Activated naive CD4-positive, alpha-beta T cell treated with anti-CD3 and anti-CD28 coated beads, Interleukin-2, amount 50 U/mL, for 16 hours (primary cell): ENCODE measurements at places on chromosomes 3 and 15.

GRCh38 chr3:41318520-41318919, 119.2 kb downstream of the CTNNB1 start:
- no peak for DNase-seq

GRCh38 chr3:13308380-13308801, 111.7 kb downstream of the NUP210 start:
- DNase-seq = no peak

- DNase-seq = no peak
Observed at GRCh38 chr3:15646851-15647511, 45.4 kb downstream of the BTD start.

GRCh38 chr3:9249273-9250192, at the start of gene SRGAP3:
SRGAP3 (minus strand) TSS chr3:9249646; CDS start chr3:9248951, 695 bp downstream.
- peak; percentile 79 for DNase-seq

DNA sequence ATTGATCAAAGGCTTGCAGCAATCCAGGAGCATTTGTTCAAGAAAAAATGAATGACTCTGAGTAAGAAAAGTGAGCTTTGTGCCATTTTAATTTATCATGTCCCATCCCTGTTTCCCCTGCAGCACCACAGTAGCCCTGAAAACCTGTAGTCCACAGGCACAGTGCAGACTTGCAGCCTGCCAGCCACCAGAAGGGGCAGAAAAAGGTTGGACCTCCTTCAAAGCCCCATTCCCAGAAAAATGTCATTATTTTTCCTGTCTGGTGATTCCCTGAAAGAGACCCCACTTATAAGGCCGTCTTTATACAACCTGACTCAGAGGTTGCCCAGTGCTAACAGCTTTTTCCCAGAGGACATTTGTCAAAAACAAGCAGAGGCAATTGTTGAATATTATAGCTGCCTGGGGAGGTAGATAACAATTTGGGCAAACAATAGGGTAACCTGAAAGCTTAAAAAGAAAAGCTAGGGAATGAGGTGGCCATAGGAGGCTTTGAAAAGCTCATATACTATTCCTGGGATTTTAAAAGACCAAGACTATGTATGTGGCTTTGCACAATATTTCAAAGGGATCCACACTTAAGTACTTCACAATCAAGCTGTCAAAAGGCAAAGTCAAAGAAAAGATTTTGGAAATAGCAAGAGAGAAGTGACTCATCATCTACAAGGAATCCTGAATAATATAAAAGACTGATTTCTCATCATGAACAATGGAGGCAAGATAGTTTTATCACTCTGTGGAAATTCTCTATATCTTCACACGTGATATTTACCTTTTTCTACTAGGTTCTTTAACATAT, 136.8 kb upstream of the PLXNA1 start:
- DNase-seq = no peak

- no peak for DNase-seq
Observed at GRCh38 chr3:151909681-151910405, 36.4 kb downstream of the SUCNR1 start.

- no peak for DNase-seq
Observed at GRCh38 chr15:31065824-31066223, 35.7 kb downstream of the TRPM1 start.

GRCh38 chr3:27319847-27320526, 49.2 kb downstream of the NEK10 start:
- DNase-seq = no peak

GRCh38 chr3:15327941-15328340, 4.4 kb downstream of the SH3BP5 start:
- DNase-seq = no peak

GRCh38 chr3:172646439-172647015, 64.3 kb downstream of the NCEH1 start:
- no peak for DNase-seq

GRCh38 chr3:41593774-41594173, 368.1 kb downstream of the ULK4 start:
- DNase-seq = no peak

DNA sequence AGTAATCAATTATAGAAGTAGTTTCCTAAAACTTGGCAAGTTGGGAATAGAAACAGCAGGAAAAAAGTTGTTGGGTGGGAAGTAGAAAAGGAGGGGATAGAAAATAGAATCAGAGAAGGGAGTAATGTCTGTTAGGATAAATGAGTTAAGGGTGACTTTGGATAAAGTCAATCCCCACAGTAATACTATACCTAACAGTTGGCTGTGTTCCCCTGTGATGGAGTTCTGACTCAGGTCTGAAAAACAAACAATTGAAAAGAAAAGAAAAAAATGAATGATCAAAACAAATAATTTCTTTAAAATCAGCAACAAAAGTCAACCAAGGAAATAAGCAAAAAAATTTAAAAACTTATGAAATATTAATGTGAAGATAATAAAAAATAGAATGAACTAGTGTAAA, 50.3 kb downstream of the EMC4 start:
- no peak for DNase-seq

DNA sequence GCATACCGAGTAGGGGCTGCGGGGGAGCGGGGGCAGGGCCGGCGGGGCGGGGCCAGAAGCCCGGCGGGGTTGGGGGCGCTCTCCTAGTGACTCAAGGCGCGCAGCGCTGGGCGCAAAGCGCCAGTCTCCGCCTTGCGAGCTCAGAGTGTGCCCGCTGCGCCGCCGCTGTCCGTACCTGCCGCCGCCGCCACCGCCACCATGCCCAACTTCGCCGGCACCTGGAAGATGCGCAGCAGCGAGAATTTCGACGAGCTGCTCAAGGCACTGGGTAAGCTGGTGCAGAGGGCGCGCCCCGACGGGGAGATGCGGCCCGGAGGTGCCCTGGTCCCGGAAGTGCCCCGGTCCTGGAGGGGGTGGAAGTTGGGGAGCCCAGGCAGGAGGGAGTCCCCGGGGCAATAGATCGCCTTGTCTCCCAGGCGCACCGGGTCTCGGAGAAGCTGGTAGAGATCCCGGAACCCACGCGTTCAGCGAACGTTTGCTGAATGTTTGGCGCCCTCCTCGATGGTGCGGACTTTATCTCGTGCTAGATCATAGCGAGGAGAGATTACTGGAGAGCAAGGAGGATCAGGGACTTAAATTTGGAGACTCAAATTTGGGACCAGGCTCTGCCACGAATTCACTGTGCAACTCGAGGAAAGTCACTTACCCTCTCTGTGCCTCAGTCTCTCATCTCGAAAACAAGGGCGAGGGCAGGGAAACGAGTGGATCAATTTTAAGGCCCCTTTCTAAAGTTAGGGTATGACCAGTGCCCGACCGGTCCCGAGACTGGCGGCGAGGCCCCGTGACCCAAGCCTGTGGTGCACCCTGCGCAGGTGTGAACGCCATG, at the start of gene CRABP1:
Gene CRABP1, plus strand, starts transcription at position 123 of the 826 bp plus-strand sequence. Its CDS starts 76 bp downstream, at position 199.
- DNase-seq = no peak

DNA sequence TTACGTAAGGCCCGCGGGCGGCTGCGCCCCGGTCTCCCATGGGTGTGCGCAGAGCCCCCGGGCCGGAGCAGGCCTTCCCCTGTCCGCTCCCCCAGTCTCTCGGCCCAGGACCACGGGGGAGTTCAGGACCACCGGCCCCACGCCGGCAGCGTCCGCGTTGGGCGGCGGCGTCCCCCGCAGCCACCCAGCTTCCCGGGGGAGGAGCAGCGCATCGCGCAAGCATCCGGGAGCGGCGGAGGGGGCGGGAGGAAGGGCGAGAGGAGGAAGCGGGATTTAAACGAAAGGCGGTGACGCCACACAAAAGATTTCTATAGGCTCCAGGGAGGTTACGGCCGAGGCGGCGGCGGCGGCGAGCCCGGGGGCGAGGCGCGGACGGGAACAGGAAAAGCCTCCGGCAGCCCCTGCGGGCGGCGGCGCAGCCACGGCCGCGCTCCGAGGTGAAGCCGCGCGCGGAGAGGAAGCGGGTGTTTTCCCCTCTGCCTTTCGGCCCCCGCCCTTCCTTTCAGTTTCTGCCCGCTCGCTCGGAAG, at the start of gene TLNRD1:
Gene TLNRD1, plus strand, starts transcription at position 300 of the 528 bp plus-strand sequence. CDS start 1,349 bp downstream, outside the sequence.
- DNase-seq = peak; percentile 79

GRCh38 chr3:76310667-76311066, 525.3 kb upstream of the ZNF717 start:
- DNase-seq = no peak

DNA sequence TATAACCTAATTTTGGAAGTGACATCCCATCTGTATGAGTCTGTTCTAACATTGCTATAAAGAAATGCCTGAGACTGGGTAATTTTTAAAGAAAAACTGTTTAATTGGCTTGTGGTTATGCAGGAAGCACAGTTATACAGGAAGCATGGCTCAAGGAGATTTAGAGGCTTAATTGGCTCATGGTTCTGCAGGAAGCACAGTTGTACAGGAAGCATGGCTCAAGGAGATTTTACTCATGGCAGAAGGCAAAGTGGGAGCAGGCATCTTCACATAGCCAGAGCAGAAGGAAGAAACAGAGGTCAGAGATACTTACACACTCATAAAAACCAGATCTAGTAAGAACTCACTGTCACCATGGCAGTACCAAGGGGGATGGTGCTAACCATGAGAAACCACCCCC, 193.1 kb upstream of the ADAMTS9 start:
- DNase-seq = no peak

DNA sequence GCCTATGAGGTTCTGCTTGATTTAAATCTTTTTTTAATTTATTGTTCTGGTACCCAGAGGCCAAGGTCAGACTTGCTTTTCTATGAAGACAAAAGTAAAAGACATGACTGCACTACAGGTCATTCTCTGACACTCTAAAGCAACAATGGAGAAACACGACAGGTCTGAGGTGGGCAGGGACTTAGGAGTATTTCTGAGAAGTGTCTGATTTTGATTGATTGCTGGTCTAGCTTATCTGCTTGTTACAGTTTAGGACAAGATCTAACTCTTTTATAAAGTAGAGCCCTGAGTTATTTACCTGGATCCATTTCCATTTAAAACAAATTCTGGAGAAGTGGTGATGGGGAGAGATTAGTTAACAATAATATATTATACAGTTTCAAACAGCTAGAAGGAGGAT, 115.2 kb upstream of the STT3B start:
- DNase-seq = no peak

GRCh38 chr15:71800835-71801745, 9.3 kb upstream of the NR2E3 start:
- DNase-seq = no peak

- DNase-seq = no peak
Observed at GRCh38 chr3:40921251-40921650, 278.1 kb upstream of the CTNNB1 start.

DNA sequence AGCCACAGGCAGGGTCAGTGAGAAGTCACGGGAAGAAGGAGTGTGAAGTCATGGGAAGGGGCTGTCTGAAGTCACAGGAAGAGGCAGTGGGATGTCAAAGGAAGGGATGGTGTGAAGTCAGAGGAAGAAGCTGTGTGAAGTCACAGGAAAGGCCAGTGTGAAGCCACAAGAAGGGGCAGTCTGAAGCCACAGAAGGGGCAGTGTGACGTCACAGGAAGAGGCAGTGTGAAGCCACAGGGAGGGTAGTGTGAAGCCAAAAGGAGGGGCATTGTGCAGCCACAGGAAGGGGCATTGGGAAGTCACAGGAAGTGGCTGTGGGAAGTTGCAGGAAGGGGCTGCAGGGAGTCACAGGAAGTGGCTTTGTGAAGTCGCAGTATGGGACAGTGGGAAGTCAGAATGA, 35.1 kb downstream of the GASK1A start:
- no peak for DNase-seq

DNA sequence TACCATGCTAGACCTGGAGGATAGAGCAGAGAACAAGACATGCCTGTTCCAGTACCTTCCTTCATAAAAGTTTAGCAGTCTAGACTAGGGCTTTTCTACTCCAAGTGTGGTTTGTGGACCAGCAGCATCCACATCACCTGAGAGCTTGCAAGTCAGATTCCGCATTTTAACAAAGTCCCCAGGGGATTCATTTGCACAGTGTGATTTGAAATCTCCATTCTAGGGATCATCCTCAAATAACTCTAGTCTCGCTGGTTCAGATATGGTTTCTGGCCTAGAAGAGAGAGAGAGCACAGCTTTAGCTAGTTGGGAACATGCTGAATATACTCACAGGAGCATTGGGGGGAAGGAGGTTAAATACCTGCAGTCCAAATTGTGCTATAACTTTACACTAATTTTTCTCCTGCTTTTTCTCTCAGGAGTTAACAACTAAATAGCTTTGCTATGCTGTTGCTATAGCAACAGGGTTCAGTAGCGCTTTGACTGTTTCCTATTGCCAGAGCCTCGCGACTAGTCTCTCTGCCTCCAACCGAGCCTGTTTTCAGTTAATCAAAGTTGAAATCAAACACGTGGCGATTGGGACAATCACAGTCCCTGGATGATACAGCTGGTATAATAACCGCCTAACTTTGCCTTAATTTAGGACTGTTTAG, 64.0 kb upstream of the RASGRF1 start:
- no peak for DNase-seq

DNA sequence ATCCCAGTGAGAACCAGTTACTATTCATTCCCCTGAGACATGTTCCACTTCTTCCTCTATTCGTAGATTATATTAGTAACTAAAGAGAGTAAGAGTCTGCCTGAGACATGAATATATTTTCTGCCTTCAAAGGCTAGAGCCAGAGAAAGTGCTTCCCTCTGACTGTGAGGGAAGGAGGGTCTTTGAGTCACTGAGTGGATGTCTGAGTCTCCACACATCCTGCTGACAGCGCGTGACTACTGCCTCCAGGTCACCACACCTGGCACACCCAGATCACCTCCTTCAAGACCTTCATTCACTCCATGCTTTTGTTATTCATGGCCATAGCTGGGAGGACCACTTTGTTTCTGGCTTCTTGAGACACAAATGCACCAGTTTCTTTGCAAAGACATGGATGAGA, 135.6 kb downstream of the SOX2 start:
- DNase-seq = no peak

DNA sequence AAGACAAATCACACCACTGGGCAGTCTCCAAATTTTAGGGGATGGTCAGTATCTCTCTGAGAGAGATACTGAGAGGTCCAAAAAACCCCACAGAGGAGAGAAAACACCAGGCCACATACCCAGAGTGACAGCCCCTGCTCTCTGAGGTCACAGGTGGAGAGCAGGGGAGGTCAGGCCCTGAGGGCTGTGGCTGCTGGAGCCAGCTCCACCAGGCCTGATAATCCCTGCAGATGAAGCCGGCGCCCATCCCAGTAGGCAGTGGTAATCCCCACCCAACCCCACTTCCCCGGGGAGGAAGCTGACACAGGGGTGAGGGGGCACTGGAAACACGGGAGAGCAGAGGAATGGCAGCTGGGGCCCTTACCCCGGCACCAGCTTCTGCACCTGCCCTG, 31.2 kb upstream of the SRP14 start:
- no peak for DNase-seq

GRCh38 chr3:127662001-127662469, 10.7 kb upstream of the ABTB1 start:
- DNase-seq = no peak

DNA sequence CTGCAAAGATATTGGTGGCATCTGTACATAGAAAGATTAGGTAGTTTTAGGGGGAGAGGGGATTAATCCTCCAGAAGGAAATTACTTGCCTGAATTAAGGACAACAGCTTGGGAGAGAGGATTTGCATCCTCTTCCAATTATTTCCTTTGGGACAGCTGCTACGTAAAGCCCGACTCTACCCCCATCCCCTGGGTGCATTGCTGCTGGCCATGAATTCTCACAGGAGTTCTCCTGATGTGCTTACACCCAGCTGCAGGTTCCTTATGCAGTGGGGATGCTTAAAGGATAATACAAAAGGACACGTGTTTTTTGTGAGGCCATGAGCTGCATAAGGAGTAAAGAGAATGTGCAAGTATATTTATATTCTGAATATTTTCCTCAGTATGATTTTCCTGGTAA, 132.3 kb downstream of the VPS8 start:
- DNase-seq = no peak
